Stimulated activated CD8-positive, alpha-beta memory T cell treated with anti-CD3 and anti-CD28 coated beads, Interleukin-4, amount 100 ng/mL, for 1 hour (primary cell): ENCODE measurements at places on chromosomes 2 and 18.

DNA sequence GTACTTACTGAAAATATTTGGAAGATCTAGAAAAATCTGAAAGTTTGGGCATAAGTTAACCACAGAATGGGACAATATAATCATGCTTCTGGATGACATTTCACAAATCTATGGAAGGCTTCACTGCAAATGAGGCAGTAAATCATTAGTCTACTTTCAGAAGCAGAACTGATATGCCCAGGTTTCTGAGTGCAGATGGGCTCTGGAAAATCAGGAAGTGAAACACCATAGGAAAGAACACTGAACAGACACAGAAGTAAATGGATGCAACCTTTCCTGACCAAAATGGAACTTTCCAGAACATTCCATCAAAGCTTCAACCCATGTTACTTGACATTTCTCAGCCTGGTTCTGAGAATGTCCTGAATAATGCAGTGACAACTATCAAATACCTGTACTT is 55.1 kb downstream of the KCNG3 start:
- DNase-seq = no peak

GRCh38 chr2:230012267-230012884 is 56.3 kb downstream of the SLC16A14 start:
- DNase-seq = no peak

GRCh38 chr2:197113275-197113711 is 186.8 kb upstream of the PGAP1 start:
- DNase-seq = no peak

GRCh38 chr18:74488354-74488753 is 7.8 kb upstream of the CNDP2 start:
- DNase-seq = no peak

- DNase-seq = no peak
These were observed 6.2 kb downstream of the PDCL3 start for GRCh38 chr2:100568989-100569388.

- DNase-seq = no peak
These were observed 46.8 kb upstream of the CDH7 start for GRCh38 chr18:65704046-65704445.

DNA sequence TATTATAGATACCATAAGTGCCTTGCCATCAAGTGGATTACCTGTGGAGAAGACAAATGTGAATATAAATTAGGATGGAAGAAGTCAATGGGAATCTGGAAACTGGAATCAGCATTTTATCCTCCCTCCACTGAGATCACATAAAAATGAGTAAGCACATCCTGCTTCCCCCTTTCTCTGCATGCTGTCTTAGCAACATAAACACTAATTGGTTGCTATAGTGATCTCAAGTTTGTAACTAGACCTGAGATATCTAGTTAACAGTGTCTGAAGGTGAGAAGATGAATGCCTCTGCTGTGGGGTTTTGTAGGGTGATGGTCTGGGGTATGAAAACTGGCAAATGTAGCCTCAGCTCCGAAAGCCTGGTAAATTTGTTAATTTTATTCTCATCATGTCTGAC is 1357.5 kb upstream of the CELF4 start:
- no peak for DNase-seq

DNA sequence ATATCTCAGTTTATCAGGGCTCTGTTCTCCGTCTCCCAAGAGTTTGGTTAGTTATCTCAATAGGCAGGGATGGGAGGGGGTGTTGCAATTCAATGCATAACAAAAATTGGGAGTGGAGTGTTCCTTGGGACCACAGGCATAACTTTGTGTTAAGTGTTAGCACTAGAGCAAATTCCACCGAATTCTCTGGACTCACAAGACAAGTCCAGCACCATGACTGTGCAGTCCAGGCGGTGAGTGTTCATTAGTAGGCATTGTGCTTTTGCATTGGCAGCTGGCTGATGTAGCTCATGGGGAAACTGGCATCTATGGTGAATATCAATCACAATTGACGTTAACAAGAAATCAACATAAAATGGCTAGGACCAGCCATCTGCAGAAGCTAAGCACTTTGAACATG is 79.0 kb upstream of the CABLES1 start:
- DNase-seq = no peak

GRCh38 chr2:74041182-74041581 is 56.5 kb downstream of the TET3 start:
- no peak for DNase-seq

DNA sequence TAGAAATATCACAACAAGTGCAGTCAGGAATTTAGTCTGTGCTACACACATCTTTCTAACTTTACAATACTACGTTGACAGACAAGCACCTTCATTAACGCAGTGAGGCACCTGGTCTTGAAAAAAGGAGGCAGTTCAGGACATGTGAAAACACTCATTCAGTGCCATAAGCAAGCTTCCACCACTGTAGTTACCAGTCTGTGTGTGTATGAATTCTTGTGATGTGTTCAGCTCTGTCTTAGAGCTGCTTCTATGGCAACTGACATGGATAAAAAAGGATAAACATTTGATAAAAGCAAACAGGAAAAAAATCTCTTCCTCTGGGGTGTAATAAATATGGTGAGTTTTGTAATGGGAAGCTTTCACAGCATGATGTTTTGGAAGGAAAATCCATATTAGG is 623.8 kb upstream of the NXPH2 start:
- no peak for DNase-seq
